ENCODE measurements at places on chromosomes 5 and 9.
A peak's percentile ranks its signal among the peaks of the same experiment; 100 is the strongest.

GRCh38 chr9:93501406-93501805 lies 48.0 kb upstream of the FAM120AOS start:
- no peak for DNase-seq

DNA sequence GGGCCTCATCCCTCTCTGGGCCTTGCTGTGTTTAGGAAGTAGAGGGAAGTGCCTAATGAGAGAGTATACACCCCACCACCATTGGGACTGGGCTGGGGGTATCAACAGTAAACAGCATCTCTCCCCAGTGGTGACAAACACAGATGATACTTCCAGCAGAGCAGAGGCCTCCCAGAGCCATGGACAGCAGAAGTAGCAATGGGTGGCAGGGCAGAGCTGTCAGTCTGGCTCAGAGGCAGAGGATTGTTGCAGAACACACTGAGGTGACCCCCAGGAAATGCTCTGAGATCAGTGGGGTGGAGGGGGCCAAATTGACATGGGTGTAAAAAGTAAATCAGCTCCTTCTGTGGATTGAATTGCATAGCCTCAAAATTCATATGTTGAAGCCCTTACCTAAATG lies 12.1 kb upstream of the P4HA2 start:
- no peak for DNase-seq

- no peak for DNase-seq
These were observed 11.0 kb downstream of the UBAC1 start for GRCh38 chr9:135950135-135950682.

DNA sequence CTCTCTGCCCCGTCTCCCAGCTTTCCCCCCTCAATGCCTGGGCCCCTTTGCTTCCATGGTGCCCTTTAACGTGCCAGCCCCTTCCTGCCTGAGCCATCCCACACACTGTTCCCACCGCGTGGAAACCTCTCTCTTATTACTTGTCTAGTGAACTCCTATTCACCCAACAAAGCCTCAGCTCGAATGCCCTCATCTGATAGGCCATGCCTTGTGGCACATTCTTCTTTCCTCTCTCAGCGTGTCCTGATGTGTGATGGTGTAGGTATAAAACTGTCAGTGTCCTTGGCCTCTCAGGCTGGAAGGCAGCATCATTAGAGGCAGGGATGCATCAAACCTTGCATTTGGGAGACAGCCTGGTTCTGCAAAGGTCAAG lies 152.3 kb downstream of the OLFM1 start:
- no peak for DNase-seq

GRCh38 chr5:87853541-87853940 lies 415.1 kb downstream of the TMEM161B start:
- DNase-seq = no peak

DNA sequence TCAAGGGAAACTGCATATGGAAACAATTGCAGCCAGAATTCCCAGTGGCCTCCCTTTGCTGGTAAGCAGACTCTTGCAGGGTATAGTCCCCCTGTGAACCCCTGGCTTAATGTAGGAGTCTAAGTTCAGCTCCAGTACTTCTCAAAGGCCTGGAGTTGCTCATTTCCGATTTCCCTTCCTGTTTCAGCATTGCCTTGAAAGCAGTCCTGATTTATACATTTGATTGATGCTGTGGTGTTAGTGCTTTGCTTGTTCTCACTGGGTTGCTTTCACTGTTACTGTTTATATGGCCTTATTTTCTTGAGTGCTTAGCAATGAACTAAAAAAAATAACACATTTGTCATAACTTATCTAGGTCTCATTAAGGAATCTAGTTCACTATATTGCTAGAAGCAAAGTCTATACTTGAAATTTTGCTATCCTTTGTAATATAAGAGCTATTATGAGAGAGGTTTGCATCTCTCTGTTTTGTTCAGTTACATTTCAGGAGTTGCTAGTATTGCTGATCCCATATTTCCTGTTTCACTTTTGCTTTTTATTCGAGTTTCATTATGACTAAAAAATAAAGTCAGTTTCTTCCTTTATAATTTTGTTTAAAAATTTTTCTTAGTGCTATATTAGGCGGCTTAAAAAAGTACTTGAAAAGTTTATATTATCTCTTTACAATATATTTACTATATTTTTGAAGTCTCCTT lies 122.4 kb upstream of the NMUR2 start:
- DNase-seq = no peak

GRCh38 chr5:115246361-115246991 lies 16.2 kb downstream of the PGGT1B start:
- DNase-seq = peak; percentile 64

GRCh38 chr5:71923755-71924154 lies 183.5 kb upstream of the MAP1B start:
- DNase-seq = no peak

- no peak for DNase-seq
These were observed 42.2 kb upstream of the AFAP1L1 start for GRCh38 chr5:149229298-149229937.

GRCh38 chr5:154209591-154210081 lies 19.1 kb downstream of the GALNT10 start:
- no peak for DNase-seq

DNA sequence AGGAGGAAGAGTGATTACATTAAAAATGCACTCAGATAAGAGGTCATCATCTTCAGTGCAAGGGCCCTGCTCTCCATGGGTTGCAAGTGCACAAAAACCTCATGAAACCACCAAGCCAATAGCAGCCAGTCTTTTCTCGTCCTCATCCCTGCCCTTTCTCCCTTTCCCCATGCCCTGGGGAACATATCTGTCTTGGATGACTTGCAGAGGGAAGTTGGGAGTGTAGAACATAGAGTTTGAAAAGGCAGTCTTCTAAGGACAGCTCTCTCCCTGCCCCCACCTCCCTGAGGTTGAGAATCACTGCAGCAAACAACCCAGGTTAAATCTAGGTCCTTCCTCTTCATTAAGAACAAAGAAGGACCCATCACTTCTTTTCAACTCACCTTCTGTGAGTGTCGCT lies 22.0 kb downstream of the DDX31 start:
- DNase-seq = no peak

GRCh38 chr9:120850315-120850714 lies 7.6 kb upstream of the PSMD5 start:
- no peak for DNase-seq

DNA sequence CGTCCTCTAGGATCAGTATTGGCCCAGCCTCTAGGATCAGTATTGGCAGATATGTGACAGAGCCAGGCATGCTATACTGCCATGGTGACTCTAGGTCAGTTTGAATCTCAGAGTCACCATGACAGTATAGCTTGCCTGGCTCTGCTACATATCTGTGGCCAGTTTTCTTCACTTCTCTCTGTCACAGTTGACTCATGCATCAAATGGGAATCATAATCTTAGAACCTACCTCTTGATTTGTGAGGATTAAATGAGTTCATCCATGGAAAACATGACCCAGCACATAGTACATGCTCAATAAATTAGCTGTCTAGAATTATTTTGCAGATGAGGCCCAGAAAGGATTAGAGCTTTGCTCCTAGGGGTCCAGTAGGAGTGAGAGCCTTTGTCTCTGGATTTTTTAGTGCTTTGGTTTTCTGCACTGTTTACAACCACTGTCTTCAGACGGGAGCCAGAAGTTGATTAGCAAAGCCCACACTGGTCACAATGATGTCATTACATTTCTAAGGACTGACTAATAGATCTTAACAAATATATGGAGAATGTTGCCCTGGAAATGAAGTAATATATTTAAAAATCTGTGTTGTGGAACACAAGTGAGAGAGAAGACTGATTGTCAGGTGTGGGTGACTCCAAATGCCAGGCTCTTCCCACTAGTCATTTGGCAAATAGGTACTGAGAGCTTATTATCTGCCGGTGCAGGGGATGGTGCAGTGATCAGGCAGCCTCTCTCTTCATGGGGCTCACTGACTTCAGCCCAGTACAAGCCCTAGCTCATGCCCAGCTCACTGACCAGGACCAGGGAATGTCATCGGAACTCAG lies 76.0 kb downstream of the COL15A1 start:
- peak; percentile 69 for DNase-seq

DNA sequence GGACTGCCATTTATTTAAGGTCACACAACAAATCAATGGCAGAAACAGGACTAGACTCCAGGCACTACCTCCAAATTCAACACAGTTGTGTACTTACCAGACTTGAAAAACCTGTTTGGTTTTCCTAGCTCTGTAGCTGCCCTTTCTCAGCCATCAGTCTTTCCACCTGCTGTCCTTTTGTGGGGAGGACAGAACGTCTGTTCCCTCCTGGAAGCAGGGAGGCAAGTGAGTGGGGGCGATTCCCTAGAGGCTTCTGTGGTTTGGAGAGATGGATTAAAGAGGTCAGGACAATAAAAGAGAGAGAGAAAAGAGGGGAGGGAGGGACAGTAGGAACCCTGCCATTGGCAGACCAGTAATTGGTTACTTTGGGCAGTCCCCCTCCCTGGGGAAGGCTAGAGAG lies 14.7 kb downstream of the ASTN2 start:
- no peak for DNase-seq

DNA sequence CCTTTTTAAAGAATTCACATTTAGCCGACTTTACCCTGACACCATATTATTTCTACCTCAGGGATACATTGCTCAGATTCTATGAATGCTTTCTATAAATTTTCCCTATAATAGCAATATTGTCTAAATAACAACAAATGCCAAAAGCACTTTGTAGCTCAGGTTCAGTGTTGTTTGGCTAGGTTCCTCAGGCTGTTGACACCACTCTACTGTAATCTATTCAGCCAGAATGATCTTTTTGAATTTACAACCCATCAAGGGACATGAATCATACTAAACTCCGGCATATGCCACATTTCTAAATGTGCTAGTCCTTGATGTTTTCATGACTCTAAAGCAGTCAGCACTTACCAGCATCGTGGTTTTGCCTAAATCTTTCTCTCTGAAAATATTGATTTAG lies 641.5 kb upstream of the CDH10 start:
- no peak for DNase-seq

GRCh38 chr9:35689542-35690293 lies at the start of gene TPM2:
TPM2 (minus strand) TSS chr9:35689925; CDS start chr9:35689817, 108 bp downstream.
- DNase-seq = peak; percentile 70

DNA sequence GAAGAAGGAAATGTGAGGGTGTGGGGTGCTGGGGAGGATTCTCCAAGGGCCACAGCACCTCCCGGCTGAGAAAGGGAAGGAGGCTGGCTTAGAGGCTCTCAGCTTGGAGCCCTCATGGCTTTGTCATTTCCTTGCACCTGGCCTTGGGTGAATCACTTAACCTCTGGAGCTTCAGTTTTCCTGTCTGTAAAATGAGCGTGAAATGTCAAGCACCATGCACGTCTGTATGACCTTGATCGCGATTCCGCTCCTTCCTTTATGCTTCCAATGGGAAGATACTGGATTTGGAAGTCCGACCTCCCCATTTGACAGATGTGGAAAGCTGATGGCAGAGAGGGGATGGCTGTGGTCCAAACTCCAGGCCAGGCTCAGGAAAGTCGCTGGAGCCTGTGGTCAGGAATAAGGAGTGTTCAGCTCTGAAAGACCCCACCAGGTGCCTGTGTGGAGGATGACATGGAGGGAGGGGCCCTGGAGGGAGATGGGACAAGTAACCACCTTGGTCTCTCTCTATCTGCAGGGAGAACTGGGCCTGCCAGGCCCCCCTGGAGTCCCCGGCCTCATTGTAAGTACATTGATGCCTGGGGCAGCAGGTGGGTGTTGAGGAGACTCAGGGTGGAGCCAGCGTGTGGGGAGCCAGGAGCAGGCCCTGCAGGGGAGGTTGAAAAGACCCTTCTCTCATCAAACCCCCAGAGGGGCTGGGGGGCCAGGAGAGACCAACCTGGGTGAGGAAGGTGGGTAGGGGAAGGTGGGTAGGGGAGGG lies 66.5 kb downstream of the COL27A1 start:
- no peak for DNase-seq

GRCh38 chr5:166535641-166536040 lies 1755.8 kb upstream of the WWC1 start:
- DNase-seq = no peak

DNA sequence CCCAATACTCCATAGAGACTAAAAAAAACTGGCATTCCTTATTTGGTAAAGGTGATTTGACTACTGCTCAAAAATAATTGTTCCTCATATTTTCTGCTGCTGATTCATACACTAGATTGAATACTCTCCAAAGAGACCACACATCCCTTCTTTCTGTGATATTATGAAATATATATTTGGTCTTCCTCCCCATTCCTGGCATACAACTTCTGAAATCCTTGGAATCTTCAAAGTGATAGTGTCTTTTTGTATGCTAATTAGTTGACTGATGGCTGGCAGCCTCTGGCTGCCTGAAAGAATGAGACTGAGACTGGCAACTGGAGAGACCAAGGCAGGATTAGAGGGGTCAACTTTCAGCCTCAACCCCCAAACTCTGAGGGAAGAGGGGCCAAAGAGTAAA lies 348.0 kb upstream of the RFX3 start:
- peak; percentile 28 for DNase-seq

DNA sequence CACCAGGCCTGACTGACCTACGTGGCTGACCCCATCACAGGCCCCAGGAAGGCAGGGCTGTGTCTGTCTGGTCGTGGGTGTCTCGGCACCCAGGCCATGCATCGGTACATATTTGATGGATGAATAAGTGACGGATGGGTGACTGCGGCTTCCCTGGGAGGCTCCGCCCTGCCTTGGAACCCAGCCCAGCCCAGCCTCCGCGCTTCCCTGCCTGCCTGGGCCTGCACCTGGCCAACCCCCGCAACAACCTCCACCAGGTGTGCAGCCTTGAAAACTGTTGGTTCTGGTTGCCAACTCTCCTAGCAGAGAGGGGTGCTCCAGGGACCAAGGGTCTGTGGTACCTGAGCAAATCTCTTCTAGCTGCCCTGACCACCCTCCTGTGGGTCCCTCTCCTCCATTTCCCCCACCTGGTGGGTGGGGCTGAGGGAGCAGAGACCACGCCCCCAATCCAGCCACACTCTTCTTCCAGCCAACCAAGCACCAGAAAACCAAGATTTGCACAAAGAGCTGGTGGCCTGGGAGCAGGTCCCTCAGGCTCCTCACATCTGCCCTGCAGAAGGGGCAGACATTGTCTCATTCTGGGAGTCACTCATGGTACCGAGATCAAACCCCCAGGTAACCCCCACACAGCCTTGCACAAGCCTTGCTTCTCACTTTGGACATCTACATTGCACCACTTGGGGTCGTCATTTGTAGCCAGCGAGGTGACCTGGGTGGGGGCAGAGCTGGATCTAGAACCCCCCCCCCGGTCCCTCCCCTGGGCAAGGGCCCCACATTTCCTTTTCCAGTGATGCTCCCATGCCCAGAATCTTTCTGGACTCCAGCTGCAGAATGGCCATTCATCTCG lies 100.6 kb upstream of the IER5L start:
- DNase-seq = peak; percentile 85
